Urothelium cell line (cell line): ENCODE measurements at places on chromosomes 16 and 17.

DNA sequence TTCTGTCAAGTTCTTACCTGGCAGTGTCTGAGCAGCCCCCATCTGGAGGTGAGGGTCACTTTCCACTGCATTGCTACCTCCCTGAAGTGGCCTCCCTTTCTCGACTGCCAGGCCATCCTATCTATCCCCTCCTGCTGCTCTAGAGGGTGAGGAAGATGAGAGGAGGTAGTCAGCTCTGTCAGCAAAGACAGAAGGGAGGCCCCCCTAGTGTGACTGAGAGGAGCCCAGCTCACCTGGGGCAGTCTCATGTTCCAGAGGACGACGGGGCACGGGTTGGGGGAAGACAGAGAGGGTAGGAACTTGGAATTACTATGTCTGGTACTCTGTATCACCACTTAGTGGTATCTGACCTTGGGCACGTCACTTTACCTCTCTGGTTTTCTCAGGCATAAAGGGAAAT, 22.0 kb downstream of the MYO19 start:
- DNase-seq, result no peak

- DNase-seq, result peak; percentile 31
Measured at GRCh38 chr17:33732116-33732515, 439.0 kb upstream of the ASIC2 start.

DNA sequence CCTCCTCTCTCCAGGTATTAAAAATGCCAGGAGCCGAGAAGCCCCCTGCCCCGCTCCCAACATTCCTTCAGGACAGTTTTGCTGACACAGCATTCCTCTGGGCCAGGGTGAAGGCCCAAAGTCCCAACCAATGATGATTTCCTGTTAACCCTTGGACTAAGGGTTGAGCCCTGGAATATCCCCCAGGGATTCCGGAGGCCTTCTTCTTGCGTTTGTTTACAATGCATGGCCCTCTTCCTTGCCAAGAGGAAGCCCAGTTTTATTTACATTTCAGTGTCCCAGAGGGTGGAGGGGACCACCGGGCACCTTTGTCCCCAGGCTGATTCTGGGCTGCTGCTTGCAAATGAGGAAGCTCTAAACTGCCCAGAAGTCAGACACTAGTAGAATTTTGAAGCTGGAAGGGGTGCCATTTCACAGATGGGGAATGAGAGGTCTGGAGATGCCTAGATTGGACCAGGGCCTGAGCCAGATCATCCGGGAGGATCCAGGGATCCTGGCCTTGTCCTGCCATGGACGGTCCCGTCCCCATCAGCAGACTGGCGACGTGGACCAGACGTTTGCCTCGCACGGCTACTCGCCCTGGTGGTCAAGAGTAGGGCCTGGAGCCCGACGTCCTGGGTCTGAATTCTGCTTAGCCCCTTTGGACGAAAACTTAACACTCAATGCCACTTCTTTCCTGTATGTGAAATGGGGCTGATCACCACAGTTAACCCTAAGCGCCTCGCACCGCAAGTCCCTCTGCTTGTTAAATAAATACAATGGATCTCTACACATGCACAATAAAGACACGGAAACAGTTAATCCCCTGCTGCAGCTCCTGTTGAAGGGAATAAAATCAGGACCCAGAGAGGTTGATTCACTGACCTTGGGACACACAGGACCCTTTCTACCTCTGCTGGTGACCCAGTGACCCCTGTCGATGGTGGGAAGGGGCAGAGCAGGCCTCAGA, 55.6 kb upstream of the CIBAR2 start:
- no peak for DNase-seq

- DNase-seq, result no peak
Measured at GRCh38 chr16:30722443-30722842, 23.5 kb downstream of the SRCAP start.

DNA sequence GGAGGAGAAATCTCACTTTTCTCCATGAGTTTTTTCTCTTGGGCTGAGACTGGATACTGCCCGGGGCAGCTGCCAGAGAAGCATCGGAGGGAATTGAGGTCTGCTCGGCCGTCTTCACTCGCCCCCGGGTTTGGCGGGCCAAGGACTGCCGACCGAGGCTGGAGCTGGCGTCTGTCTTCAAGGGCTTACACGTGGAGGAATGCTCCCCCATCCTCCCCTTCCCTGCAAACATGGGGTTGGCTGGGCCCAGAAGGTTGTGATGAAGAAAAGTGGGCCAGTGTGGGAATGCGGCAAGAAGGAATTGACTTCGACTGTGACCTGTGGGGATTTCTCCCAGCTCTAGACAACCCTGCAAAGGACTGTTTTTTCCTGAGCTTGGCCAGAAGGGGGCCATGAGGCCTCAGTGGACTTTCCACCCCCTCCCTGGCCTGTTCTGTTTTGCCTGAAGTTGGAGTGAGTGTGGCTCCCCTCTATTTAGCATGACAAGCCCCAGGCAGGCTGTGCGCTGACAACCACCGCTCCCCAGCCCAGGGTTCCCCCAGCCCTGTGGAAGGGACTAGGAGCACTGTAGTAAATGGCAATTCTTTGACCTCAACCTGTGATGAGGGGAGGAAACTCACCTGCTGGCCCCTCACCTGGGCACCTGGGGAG, 19.1 kb downstream of the NGFR start:
- no peak for DNase-seq

DNA sequence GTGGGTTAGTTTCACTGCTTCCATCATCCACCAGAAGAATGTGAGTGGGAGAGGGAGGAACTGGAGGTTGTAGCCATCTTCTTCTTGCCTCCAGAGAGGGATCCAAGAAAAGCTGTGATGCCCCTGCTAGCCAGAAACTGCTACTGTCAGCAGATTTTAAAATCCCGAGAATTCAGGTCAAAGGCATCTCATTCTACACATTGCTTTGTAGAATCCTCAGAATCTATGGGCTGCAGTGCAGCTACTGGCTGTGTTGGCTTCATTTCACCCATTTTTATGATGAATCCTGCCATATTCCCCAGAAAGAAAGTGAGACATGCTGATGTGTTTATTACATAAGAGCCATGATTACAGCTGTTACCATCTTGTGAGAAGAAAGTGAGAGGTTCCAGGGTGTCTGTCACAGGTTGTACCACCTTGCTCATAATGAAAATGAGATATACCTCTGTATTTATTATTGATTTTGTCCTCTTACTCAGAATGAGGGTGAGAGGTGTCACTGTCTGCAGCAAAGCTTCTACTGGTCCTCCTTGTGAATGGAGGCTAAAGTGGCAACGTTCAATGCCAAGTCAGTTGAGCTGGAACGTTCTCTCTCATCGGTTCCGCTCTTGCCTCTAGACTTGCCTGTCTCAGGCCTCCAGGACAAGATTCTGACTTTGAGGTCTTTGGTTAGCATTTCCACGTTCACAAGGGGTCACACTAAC, 50.1 kb upstream of the MYH10 start:
- DNase-seq, result no peak

DNA sequence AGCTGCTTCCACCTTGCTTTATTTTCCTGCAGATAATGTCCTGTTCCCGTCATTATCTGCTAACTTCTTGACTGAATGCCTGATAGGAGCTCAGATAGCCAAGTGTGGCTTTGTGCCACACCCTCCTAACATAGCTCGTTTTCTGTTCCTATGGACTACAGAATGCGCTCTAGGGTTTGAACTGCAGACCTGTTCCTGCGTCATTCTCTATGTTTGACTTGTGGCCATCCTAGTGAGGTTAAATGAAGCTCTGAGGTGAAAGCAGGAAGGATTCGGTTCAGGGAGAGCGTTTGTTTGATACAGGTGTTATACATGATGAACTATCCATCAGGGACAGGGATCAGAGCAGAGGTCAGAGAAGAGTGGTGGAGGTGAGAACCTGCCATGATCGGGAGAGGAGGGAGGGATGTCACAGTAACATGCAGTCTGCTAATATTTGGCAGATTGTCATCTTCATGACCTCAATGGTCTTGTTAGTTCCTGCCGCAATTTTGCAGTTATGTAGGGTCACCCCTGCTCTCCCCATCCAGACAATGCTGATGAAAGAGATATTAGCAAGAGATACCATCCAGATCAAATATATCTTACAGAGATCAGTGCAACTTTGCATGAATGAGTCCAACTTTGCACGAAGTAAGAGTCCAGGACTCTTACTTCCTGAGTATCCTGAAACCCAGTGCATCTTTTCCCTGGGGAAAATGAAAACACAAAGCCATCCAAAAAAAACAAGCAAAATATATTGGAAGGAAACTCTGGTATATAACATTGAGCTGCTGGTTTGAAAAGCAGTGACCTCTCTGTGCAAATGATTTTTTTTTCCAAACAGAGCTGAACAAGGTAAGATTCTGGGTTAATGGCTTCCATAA, 32.8 kb downstream of the MPHOSPH6 start:
- DNase-seq, result no peak

DNA sequence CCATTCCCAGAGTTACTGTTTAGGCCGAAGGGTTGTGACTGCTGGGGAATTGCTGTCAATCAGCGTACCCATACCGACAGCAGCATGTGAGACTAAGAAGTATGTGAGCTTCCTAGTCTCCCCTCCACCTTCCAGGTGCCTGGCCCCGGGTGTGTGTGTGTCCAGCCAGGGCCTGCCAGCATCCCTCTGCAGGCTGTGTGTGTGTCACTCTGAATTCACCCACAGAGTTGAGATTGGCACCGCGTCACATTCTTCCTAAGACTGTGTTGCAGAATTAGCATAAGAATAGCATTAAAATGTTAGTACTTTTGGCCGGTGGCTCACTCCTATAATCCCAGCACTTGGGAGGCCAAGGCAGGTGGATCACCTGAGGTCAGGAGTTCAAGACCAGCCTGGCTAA, 31.8 kb downstream of the PRMT7 start:
- no peak for DNase-seq

GRCh38 chr17:79102214-79102613, 27.6 kb downstream of the ENGASE start:
- DNase-seq, result no peak

DNA sequence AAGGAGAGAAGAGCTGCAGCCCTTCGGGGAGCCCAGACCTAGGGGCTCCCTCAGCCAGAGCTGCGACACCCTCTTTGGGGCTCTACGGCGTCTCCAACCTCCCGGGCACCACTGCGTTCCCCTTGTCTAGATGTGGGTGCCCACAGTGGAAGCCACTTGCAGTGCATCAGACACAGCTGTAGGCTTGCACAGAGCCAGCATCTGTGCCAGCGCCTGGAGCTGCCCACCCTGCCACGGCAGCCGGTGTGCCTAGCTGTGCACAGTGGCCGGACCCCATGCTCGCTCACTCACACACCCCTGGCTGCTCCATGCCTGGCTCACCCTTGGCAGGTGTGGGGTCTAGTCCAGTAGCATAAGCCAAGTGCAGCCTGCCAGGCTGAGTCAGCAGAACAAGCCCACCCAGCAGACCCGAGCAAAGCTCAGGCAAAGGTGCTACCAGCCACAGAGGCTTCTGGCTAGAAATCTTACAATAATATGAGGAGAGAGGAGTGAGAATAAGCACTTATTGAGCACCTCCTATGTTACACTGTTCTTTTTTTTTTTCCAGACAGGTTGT, 12.9 kb upstream of the KDM8 start:
- no peak for DNase-seq

- DNase-seq, result peak; percentile 54
Measured at GRCh38 chr16:49592546-49593423, 219.2 kb downstream of the C16orf78 start.

GRCh38 chr17:44903012-44903685, 3.9 kb upstream of the EFTUD2 start:
- no peak for DNase-seq

DNA sequence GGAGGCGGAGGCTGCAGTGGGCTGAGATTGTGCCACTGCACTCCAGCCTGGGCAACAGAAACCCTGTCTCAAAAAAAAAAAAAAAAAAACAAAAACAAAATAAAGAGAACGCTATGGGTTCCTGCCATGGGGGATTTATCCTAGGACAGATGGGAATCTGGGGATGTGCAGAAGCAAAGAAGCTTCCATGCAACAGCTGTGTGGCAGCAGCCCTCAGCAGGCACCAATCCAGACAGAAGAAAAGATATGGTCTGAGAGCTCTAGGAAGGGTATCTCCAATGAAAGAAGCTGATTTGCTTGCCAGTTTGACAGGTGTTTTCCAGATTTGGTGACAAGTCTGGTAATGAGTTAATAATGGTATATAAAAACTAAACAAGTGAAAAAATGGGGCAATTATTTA, 11.6 kb downstream of the MYO19 start:
- DNase-seq, result no peak

DNA sequence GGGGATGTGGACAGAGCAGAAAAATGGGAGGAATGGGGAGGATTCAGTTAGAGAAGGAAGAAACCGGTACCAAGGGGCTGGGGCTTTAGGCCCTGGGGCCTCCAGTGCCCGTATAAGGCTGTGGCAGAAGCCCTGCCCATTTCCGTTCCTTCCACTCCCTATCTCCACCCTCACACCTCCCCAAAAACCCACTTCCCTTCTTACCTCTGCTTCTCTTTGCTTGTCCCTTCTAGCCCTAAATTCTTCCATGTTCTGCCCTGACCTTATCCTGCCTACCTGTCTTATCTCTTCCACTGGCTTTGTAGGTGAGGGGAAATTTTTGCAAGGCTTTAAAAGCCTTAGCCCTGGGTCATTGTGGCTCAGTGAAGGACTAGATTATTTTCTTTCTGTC, 4.1 kb downstream of the RNF167 start:
- no peak for DNase-seq

GRCh38 chr17:73953206-73954033, 250.1 kb upstream of the RPL38 start:
- DNase-seq, result no peak

- DNase-seq, result no peak
Measured at GRCh38 chr17:75133001-75133400, 1.5 kb upstream of the NT5C start.

GRCh38 chr17:51362811-51363585, 102.7 kb downstream of the UTP18 start:
- DNase-seq, result no peak

- DNase-seq, result no peak
Measured at GRCh38 chr17:5788266-5788900, 204.1 kb upstream of the NLRP1 start.

DNA sequence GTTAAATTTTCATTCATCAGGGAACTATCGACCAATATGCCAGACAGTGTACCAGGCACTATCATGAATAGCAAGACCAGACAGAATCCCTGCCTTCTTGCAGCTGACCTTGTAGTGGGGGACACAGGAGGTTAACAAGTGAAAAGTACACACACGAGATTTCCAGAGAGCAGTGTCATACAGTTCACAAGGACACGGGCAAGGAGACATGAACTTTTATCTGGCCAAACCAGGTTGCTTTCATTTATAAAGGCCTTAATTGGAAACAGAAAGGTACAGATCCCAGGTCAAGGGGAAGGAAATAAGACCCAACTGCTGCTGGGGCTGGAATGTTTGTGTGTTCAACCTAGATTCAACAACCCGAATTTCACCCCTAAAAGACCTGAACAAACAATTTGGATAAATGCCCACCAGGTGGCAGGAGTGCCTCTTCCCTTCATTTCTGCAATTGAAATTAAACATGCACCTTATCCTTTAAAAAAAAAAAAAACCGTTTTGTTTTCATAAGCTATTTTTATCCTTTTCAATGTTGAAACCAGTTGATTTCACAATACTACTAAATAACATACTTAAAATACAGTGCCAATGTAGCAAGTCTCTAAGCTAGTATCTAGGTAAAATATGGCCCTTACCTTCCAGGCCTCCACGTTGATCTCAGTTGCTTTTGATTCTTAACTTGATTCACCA, 65.9 kb downstream of the EMP2 start:
- peak; percentile 57 for DNase-seq

- no peak for DNase-seq
Measured at GRCh38 chr17:62916684-62917571, 49.1 kb upstream of the TANC2 start.
